ENCODE measurements at places on chromosomes 5 and 9. TPM values are rescaled to one million over a fixed set of nuclear protein-coding genes. Genes with fewer than 3 reads are reported as not detected.

Gene MAT2B
- total RNA-seq, result 45.9 TPM

Gene OBP2B
- total RNA-seq, result not detected

Gene MAMDC2
- 1.2 TPM for total RNA-seq

- no peak for DNase-seq
- no peaks in the 10 kb centered on the region for H3K4me1 ChIP-seq
- H3K27ac ChIP-seq, result no peak overlapping the region
- H3K36me3 ChIP-seq, result no peaks in the 10 kb centered on the region
- no peaks in the 10 kb centered on the region for H3K27me3 ChIP-seq
- H3K4me3 ChIP-seq, result no peak overlapping the region
These were observed 122.1 kb downstream of the SIL1 start for GRCh38 chr5:139076111-139076510.
